Activated T-cell treated with anti-CD3 and anti-CD28 coated beads for 24 hours (primary cell): ENCODE measurements at places on chromosomes 3 and 15.

DNA sequence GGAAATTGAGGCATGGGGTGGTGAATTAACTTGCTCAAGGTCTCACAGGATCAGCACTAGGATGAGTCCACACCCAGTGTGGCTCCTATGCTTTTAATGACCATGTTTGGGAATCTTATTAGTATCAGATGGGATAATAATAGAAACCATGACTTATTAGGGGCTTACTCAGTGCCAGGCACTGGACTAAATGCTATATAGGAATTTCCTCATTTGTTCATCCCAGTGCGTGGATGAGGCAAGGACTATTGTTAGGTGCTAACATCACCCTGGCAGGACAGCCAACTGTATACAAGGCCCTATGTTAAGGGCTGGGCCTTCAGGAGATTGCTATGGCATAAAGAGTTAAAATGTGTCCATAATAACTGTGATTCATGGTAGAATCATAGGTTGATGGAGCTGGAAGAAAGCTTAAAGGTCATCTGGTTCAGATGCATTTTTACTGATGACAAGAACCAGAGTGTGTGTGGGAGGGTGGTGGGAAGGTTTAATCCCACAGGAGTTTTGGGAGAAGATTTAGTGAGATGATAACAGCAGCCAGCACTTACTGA lies 4.7 kb upstream of the FEM1B start:
- no peak for DNase-seq

DNA sequence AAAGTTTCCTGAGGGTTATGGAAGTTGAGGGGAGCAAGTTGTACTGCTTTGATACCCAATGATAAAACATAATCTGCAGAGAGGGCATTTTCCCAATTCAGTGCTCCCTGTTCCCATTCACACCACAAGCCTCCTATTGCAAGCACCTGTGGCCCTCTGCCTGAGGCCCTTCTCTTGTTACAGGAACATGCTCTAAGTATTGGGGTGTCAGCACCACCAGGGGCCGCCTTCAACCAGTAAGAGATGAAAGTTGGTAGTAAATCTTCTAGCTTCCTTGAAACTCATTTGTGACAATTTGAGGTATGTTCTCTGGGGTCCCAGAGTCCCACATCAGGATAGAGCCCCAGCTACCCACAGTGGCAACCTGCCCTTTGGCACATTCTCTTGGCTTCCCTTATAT lies 265.4 kb upstream of the ARHGEF26 start:
- no peak for DNase-seq

GRCh38 chr15:48710952-48711495 lies 65.5 kb upstream of the FBN1 start:
- no peak for DNase-seq

GRCh38 chr15:92451225-92451825 lies 57.6 kb downstream of the ST8SIA2 start:
- DNase-seq, result no peak

DNA sequence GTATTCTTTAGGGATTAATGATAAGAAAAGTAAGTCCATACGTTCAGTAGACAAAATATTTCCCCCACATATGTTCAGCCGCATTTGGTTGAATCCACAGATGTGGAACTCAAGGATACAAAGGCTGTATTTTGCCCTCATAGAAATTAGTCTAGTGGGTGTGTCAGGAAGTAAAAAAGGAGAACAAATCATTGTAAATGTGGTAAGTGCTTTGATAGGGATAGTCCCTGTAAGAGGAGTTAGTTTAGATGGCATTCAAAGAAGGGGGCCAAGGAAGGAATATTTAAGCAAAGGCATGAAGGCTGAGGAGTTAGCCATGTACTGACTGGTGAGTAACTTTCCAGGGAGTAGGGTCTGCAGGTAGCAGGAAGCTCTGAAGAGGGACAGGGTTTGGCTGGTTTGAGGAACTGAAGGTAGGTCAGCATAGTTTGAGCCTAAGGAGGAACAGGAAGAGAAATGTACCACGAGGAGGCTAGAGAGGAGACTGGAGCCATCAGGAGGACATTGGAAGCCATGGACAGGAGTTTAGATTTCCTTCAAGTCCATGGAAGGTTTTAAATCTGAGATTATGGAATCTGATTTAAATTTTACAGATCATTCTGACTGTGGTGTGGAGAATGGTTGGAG lies 98.8 kb downstream of the MME start:
- no peak for DNase-seq

GRCh38 chr3:108006077-108006771 lies 84.6 kb downstream of the CD47 start:
- DNase-seq, result no peak

GRCh38 chr3:32129832-32130231 lies 23.4 kb downstream of the GPD1L start:
- no peak for DNase-seq

GRCh38 chr3:69890691-69891090 lies 108.8 kb upstream of the SAMMSON start:
- no peak for DNase-seq

GRCh38 chr15:27401471-27401870 lies 430.5 kb downstream of the GABRG3 start:
- no peak for DNase-seq

DNA sequence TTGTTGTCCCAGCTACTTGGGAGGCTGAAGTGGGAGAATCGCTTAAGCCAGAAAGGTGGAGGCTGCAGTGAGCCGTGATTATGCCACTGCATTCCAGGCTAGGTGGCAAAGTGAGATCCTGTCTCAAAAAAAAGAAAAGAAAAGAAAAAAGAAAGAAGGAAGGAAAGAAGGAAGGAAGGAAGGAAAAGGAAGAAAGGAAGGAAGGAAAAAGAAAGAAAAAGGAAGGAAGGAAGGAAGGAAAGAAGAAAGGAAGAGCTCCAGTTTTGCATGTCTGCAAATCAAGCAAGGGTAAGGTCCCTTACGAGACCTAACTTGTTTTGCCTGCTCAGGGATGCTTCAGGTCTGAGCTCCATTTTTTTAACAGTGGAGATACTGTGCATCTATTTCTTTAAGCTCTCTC lies 3.6 kb upstream of the XIRP1 start:
- DNase-seq, result no peak

GRCh38 chr15:81023483-81024264 lies 23.0 kb downstream of the TLNRD1 start:
- DNase-seq, result peak; percentile 16

- no peak for DNase-seq
These were observed 66.7 kb downstream of the MEF2A start for GRCh38 chr15:99632521-99632920.

GRCh38 chr15:90309020-90309419 lies 43.1 kb upstream of the ZNF774 start:
- DNase-seq, result no peak

DNA sequence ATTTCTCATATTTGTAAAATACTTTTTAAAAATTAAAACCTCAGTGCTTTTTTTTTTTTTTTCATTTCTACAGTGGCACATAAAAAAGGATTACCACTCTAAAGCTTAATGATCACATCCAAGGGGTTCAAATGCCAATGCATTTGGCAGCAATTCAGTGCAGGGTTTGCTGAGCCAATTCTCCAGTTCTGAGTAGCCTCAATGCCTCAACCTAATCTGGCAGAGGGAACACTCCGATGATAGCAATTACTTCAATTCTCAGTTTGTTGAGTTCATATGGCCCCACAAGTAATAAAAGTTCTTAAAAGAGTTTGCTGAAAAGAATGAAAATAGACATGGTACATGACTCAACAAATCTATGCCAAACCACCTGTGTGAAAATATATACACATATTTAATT lies 79.3 kb upstream of the RBMS3 start:
- DNase-seq, result no peak

DNA sequence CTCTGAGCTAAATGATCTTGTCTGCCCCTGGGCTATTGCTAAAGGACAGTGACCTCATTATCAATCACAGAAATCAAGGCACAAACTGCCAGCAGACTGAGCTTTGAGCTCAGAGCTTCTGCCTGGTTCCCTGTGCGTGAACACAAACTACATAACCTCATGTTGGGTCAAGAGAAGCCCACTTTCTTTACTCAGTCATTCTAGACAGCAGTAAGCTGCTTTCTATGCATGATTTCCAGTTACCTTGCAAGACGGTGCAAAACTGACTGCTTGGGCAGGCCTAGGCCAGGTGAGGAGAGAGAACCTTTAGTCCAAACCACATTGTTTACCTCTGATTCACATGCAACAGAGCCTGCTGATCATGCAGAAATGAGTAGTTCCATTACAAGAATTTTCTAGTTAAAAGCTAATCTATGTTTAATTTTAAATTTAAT lies 75.1 kb downstream of the ARRDC4 start:
- DNase-seq, result no peak

GRCh38 chr15:101063891-101064794 lies 145.0 kb downstream of the LRRK1 start:
- no peak for DNase-seq

DNA sequence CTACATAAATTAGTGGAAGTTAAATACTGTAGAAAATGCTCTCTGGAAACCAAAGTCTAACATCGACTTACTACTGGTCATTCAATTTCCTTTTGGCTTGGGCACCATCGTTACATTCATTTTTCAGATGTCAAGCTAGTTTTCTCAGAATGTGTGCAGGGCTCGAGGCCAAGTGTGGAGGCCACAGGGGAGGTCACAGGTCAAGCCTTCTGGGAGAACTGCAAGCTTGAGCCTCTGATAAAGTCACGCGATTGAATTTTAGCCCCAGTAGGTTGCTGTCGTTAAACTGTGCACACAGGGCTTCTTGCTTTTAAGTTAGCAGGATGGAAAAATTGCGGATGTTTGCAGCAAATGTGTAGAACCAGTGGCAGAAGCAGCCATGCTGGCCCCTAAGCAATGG lies 182.2 kb downstream of the APBA2 start:
- DNase-seq, result no peak

- no peak for DNase-seq
These were observed 664.6 kb downstream of the AGBL1 start for GRCh38 chr15:86744198-86744780.

- DNase-seq, result no peak
These were observed 1.1 kb upstream of the MCCC1 start for GRCh38 chr3:183100376-183100775.

DNA sequence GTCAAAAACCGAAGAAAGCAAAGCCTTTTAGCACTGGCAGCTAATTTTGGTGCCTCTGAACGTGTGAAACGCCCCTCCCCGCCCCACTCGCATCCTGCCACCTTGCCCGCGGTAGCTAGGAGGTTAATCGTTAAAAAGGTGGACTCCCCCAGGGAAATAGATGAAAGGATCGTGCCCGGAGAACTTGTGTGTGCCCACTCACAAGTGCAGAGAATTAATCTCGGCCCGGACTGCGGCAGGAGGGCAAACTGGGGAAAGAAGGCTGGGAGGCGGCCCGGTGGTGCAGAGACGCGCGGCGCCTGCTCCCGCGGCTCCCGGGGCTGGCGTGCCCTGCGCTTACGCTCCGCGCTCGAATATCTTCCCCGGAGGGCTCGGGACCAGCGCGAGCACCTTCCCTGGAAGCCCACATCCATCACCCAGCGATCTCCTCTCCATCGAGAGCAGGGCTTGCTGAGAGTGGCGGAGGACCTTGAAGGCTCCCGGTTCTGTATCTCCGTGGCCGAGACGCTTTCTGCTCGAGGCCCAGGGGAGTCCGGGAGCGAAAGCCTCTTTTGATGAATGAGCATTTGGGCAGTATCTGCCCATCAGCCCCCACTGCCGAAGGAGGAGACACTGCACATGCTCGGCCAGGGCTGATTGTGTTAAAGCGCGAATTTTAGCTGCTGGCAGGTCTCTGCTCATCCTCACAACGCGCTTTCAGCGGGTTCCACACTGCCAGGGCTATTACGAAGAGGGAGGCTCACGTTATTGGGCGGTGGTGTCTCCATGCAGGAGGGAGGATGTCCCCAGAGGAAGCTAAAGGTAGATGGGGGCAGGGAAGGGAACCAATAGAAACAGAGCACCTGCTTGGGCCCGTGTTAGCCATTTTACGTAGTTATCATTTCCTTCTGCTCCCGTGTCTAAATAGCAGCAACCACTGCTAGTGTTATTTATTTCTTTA lies 1.3 kb upstream of the SPTSSB start:
- peak; percentile 9 for DNase-seq

DNA sequence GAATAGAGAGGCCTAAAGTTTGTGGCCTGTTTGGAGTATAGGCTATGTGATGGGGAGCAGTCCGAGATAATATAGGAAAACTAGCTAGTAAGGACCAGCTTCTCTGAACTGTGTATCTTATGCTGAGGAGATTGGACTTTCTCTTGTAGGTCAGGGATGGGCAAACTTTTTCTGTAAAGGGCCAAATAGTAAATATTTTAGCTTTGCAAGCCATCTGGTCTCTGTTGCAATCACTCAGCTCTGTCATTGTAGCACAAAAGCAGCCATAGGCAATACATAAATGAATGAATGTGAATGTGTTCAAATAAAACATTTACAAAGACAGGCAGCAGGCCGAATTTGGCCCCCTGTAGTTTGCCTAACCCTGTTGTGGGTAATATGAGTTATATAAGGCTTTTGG lies 24.5 kb downstream of the TMOD3 start:
- DNase-seq, result no peak

DNA sequence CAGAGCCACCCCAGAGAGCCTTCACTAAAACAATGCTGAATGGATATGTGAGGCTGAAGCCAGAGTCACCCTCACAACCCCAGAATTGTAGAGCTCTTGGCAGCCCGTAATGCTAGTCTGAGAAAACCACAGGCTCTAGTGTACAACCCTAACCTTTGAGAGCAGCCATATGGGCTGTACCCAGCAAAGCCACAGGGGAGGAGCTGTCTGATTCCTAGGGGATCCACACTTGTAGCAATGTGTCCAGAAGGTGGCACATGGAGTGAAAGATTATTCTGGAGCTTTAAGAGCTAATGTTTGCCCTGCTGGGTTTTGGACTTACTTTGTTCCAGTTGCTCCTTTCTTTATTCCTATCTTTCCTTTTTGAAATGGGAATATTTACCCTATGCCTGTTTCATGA lies 626.8 kb downstream of the GRM7 start:
- no peak for DNase-seq

- DNase-seq, result no peak
These were observed 228.1 kb downstream of the SNRPN start for GRCh38 chr15:25182736-25183445.
